Activated CD8-positive, alpha-beta memory T cell treated with anti-CD3 and anti-CD28 coated beads for 4 hours (primary cell): ENCODE measurements at places on chromosomes 5 and 9.

DNA sequence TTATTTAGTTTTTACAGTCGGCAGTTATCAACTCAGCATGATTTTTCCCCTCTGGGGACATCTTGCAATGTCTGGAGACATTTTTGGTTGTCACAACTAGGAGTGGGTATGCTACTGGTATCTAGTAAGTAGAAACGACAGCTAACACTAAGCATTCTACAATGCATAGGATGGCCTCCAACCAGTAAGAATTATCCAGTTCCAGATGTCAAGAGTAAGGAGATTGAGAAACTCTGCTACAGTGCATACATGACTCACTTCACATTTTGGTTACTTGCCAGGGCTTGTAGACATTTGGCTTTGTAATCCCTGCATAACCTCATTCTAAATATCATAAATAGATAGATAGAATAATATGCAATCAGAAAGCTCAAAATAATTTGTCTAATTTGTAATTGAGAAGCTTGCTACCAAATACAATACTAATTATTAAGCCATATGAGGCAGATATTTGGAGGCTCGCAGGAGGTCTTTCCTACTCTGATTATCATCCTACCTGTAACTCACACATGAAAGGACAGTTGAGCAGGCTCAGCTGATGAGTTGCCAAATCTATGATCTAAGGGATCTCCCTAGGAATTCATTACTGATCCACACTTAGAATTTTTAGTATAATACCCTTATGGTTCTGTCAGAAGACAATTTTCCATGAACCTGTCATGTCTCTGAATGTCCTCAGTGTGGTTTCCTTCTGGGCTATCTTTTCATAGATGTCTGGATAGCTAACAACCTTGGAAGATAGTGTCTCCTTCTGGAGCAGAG lies 346.9 kb upstream of the TLE4 start:
- DNase-seq = no peak

DNA sequence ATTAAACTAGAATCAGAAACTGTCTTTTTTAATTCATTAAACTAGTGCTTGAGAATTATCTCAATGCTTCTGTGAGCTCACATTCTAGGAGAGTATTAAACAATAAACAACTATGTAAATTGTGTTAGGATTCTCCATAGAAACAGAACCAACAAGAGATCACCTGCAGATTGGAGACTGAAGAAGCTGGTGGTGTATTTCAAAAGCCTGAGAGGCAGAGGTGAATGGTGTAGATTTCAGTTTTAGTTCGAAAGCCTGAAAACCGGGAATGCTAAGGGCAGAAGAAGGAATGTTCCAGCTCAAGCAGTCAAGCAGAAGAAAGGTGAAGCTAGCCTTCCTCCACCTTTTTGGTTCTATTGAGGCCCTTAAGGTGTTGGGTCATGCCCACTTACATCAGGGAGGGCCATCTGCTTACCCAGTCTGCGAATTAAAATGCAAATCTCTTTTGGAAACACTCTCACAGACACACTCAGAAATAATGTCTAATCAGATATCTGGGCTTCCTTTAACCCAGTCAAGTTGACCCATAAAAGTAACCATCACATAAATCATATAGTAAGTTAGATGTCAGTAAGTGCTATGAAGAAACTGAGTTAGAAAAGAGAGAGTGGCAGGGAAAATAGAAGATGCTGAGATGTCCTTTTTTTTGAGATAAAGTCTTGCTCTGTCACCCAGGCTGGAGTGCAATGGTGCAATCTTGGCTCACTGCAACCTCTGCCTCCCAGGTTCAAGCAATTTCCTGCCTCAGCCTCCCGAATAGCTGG lies 291.5 kb downstream of the ARRDC3 start:
- DNase-seq = no peak

- DNase-seq = no peak
Observed at GRCh38 chr5:69493396-69494133, 975 bp downstream of the OCLN start.

DNA sequence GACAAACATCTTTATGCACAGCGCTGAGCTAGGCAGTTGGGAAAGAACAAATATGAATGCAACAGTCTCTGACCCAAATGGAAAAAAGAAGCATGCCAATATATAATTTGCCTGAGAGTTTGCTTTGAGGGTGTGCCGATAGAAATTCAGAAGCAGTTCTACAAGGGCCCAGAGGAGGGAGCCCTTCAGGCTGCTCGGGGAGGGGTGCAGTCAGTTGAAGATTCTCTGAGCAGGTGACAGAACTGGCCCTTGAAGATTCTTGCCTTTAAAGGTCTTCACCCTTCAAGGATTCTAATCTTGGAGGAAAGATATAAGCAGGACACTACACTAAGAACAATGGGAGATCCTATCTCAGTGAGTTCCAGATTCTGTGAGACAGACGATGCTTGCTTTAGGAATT lies 3.7 kb upstream of the PAPPA start:
- DNase-seq = no peak

GRCh38 chr9:134834217-134834956 lies 46.2 kb upstream of the FCN2 start:
- DNase-seq = no peak
